ENCODE measurements at places on chromosomes 12 and 14.

GRCh38 chr12:124389725-124390441 lies 95.0 kb downstream of the RFLNA start:
- DNase-seq = no peak

- no peak for DNase-seq
Observed at GRCh38 chr12:120999191-121000120, 16.8 kb downstream of the C12orf43 start.

GRCh38 chr12:89827592-89827991 lies 119.0 kb upstream of the ATP2B1 start:
- peak; percentile 72 for DNase-seq

DNA sequence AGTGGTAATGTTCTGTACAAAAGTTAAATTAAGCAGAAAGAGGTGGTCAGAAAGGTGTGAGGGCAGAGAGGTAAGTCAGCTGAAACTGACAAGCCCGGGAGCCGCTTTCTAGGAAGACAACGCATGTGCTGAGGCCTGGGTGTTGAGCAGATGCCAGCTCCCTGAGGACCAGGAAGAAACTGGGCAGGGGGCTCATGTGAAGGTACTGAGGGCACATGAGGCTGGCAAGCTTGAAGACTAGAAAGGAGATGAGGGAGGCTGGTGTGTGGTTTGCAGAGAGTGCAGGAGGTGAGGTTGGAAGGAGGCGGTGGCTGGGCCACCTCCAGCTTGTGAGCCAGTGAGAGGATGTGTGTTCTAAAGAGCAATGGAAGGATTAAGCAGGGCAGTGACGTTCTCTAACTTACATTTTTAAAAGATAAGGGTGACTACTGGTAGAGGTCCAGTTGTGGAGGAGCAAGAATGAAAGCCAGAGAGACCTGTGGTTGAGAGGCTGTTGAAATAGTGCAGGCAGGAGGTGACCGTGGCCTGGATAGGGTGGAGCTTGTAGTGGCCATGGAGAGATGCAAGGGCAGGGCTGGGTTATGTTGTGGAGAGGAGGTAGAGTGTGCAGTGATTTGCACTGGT lies 29.1 kb downstream of the ZNF664 start:
- DNase-seq = no peak

GRCh38 chr12:20211541-20211940 lies 156.8 kb upstream of the PDE3A start:
- no peak for DNase-seq

DNA sequence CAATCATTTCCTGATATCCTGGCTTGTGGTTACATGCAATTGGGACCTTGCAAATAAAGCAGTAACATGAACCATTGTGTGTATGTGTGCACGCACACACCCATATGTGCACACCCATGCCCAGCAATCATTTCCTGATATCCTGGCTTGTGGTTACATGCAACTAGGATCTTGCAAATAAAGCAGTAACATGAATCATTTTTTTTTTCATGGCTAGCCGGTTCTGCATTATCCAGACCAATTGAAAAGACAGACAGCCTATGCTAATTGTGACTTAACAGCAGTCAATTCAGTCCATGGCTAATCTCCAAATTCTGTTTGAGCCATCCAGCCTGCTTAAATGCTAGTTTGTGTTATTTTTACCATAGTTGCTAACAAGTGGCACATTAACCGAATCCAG lies 134.3 kb downstream of the TTC7B start:
- no peak for DNase-seq

DNA sequence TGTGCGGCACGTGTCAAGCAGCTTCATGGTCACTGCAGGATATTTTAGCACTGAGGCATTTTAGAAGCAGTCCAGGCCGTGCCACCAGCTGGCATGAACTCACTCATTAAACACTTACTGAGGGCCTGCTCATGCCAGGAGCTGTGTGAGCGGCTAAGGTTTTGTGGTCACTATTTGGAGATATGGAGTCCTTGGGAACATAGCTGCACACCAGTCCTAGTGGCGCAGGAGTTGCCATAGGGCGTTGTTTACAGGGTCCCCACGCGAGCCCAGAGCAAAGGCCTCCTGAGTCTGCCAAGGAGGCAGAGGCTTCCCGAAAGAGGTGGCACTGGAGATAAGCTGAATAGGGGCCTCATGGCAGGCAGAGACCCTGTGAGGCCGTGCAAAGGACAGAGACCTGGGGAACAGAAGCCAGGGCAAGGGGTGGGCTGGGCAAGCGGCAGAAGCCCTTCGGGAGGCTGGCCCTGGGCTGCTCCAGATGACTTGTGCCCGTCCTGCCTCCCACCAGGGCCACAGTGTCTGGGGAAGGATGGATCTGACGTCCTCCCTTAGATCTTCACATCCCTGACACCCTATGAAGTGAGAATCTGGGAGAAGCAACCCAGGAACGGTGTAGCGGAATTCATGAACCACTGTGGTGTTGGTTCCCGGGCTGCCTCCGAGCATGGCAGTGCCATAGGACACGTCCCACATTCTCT lies 38.9 kb downstream of the SFSWAP start:
- no peak for DNase-seq

- DNase-seq = peak; percentile 72
Observed at GRCh38 chr12:125773033-125773640, 707.9 kb downstream of the AACS start.

DNA sequence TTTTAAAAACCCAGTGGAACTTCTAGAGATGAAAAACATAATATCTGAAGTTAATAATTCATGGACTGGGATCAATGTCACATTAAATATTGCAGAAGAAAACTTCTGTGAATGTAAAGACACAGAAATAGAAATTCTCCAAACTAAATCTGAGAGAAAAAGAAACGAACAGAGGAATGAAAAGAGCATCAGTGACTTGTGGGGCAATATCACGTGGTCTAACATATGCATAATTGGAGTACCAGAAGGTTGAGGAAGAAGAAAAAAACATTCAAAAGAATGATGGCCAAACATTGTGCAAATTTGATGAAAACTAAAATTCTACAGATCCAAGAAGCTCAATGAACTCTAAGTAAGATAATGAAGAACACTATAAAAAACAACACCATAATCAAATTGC lies 130.8 kb downstream of the EFCAB11 start:
- no peak for DNase-seq

DNA sequence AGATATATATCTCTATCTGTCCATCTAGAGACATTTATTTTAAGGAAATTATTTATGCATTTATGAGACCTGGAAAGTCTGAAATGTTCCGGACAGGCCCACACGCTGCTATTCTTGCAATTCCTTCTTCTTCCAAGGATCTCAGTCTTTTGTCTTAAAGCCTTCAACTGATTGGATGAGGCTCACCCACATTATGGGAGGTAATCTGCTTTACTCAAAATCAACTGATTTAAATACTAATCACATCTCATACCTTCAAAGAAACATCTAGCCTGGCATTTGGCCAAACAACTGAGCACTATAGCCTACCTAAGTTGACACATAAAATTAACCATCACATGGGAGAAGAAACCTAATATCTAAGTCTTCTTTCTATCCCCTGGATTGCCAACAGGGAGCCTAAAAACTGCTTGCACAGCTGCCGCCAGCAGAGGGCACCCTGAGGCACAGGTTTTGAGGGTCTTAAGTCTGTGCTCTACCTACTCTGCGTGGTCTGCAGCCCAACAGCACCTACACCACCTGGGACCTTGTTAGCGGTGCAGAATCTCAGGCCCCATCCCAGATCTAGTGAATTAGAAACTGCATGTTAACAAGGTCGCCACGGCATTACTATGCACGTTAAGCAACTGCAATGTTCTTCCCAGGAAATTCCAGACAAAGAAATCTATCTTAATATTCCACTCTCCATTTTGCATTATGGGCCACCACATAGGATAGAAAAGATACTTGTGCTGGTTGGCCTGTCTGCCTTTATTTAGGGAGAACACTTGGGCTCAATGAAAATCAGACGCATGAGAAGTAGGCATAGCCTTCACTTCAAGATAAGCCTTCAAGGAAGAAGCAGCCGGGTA lies 249.7 kb downstream of the FOXG1 start:
- peak; percentile 25 for DNase-seq

- DNase-seq = no peak
Observed at GRCh38 chr12:105798256-105798845, 340.4 kb downstream of the NUAK1 start.

DNA sequence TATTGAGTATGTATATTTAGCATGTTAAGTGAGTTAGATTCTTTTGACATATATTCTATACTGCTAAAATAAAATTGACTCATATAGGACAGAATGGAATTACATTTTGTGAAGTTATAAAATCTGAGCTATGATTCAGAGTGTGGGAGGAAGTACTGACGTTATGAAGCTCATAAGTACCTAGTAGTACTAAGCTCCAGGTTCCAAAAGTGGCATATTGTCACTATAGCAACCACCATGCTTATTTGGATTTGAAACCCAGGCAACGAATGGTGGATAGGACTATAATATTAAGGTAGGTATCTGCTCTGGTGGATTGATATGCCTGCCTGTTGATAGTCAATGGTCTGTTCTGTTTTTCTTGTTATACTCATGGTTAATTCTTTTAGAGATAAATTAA lies 2.2 kb upstream of the FBXO33 start:
- no peak for DNase-seq

- no peak for DNase-seq
Observed at GRCh38 chr14:89927186-89927865, 27.2 kb downstream of the EFCAB11 start.

- no peak for DNase-seq
Observed at GRCh38 chr14:24317141-24317928, 6.0 kb downstream of the LTB4R start.

DNA sequence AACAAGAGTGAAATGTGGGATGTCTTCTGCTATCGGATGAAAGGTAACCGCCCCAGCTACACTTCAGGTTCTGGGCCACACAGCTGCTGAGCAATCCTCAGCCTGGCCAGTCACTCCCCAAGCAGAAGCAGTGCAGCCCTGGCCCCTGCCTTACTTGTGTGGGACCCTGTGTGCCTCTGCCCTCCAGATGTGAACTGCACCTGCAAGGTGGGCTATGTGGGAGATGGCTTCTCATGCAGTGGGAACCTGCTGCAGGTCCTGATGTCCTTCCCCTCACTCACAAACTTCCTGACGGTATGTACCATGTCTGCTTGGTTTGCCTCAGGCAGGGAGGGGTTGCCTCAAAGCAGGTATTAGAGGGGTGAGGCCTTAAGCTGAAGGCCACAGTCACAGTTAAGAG lies 85.6 kb downstream of the NT5DC3 start:
- no peak for DNase-seq
